ENCODE measurements at places on chromosomes 5 and 9.
A peak's percentile ranks its signal among the peaks of the same experiment; 100 is the strongest.

GRCh38 chr5:207599-207998 lies 10.4 kb downstream of the CCDC127 start:
- no peak for DNase-seq

- no peak for DNase-seq
These were observed 357.3 kb downstream of the SPOCK1 start for GRCh38 chr5:137141779-137142178.

GRCh38 chr9:99222416-99223270 lies 561 bp downstream of the SEC61B start:
- DNase-seq: no peak

DNA sequence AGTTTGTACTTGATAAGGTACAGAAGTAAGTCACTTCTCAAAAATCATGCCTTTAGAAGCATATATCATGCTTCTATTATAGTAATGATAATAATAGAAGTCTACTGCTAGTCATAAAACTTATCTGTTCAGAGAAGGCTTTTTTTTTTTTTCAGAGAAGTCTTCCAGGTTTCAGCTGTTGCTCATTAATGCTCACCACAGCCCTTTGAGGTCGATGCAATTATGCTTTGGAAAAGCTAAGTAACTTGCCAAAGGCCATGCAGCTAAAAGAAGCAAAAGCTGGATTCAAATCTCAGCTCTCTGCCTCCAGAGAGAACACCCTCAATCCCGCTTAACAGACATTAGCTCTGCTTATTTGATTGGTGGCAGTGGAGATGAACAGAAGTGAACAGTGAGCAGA lies 150.8 kb downstream of the DOCK8 start:
- no peak for DNase-seq

DNA sequence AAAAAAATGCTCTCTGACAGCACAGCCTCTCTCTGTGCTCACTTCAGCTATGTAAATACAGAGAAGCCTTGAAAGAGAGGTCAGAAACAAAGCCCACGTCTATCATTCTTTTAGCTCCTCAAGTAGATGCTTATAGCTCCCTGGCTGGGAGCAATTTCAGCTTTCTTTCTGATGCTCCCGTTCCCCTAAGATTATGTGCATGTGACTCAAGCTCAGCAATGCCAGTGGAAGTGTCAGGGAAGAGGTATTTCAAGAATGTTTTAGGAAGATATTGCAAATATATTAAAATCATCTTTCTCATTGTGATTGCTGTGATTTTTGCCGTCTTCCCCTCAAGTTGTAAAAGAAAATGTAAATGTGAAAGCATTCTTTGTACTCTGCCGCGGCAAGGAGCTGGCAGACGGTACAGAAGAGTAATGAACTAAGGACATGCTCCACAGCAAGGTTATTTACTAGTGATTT lies 1353.7 kb upstream of the ACO1 start:
- no peak for DNase-seq

DNA sequence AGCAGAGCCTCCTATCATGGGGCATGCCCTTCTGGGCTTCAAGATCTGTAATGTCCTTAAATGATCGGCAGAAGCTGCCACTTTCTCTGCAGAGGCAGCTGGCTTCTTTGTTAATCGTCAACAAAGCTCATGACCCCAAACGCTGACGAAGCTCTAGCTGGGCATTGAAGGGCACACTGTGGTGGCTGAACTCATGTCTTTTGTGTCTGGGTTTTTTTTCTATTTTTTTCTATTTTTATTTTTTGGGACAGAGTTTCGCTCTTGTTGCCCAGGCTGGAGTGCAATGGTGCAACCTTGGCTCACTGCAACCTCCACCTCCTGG lies 65.2 kb upstream of the ASS1 start:
- DNase-seq: no peak

DNA sequence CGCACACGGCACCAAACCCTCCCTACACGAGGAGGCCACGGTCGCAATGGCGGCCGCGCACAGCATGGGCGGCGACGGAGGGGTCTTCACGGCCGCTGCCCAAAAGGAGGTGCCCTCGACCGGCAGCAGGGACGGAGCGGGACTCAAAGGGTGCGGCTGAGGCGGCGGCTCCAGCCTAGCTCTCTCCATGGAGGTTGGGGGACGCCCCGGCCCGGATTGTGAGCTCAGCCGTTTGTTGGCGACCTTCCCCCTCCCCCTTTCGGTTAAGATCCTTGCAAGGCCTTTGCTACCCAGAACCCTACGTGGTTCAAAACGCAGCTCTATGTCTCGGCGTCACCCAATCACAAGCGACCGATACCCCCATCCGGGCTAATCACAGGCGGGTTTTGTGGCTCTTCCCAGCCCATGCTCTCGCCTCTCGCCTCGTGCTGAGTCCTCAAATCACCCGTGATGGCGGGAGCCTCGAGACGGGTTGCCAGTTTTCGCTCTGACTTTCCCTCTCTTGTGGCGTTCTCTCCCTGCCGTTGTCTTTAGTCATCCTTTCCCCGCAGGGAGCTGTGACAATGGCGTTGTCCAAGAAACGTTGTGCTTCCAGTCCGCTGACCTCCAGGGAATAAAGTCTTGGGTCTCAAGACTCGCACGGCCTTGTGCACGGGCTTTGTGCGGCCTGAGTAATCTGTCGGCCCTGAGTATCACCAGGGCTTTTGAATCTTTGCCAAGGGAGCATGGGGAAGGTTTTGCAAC lies 19.5 kb downstream of the C5orf52 start:
- DNase-seq: no peak

- no peak for DNase-seq
These were observed 70.6 kb downstream of the ACTBL2 start for GRCh38 chr5:57411982-57412381.

DNA sequence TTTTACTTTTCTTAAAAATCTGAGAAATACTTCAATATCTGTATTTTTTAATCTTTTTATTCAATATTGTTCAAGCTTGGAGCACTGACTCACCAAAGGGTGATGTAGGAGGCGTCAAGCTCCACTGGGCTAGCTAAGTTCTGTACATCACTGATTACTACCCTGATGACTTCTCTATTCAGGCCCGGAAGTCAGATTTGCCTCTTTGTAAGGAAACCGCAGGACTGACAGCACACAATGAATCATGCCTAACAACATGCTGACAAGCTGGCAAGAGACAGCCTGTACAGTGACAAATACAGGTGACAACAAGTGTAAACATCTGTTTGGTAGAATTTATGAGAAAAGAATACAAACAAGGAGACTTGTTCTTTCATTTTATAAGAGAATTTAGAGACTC lies 627.9 kb upstream of the RORB start:
- peak; percentile 81 for DNase-seq

- DNase-seq: no peak
These were observed 84.0 kb upstream of the FSD1L start for GRCh38 chr9:105363837-105364236.

GRCh38 chr5:119626086-119626485 lies 3.3 kb upstream of the FAM170A start:
- no peak for DNase-seq

Measured in DND-41 (cell line).